Liver (tissue), 10 donors: ENCODE measurements at places on chromosomes 5 and 9.

DNA sequence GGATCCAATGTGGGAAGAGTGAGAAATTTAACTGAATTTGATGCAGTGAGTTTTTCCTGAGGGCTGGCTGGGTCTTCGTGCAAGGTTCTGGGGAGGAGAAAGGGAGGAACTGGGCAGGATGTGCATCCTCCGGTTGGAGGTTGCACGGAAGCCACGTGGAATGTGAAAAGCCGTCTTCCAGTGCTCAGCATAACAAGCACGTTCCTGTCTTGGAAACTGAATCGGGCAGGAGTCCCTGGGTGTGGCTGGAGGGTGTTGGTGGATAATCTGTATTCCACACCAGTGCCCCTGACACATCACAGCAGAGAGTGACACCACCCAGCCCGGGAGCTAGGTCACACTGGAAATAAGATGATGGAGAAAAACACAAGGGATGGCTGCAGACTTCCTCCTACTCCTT is 154.3 kb downstream of the C5orf15 start:
- H3K4me3 ChIP-seq, result no peak overlapping the region
- no peaks in the 10 kb centered on the region for H3K27me3 ChIP-seq
- H3K36me3 ChIP-seq, result no peaks in the 10 kb centered on the region
- H3K27ac ChIP-seq, result no peak overlapping the region

- H3K4me3 ChIP-seq, result no peak overlapping the region
- peak overlapping the region; percentile 31 for H3K27ac ChIP-seq
Observed at GRCh38 chr5:138974227-138975063, 99.3 kb upstream of the LRRTM2 start.

- no peak for DNase-seq
- no peaks in the 10 kb centered on the region for H3K4me1 ChIP-seq
Observed at GRCh38 chr9:38720083-38720745, at the start of gene FAM240B. FAM240B (minus strand) TSS chr9:38720133; CDS start chr9:38703999, 16,134 bp downstream.

DNA sequence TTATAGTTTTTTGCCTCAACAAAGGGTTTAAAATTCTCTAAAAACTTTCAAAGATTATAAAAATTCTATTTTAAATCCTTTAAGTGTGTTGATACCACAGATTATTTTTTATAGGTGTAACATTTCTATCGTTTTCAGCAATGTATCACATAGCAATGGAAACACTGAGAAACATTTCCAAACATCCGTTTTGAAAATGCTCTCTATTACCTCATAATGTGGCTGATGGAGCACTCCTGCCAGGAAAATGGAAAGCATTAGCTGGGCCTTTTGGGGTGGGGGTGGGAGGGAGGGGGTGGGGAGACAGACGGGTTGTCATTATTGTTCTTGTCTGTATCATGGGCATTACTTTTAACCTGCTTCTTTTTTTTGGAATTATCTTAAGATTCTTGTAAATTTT is 516.5 kb downstream of the ACTL7B start:
- no peak overlapping the region for H3K27ac ChIP-seq
- no peaks in the 10 kb centered on the region for H3K27me3 ChIP-seq
- no peaks in the 10 kb centered on the region for H3K4me1 ChIP-seq

DNA sequence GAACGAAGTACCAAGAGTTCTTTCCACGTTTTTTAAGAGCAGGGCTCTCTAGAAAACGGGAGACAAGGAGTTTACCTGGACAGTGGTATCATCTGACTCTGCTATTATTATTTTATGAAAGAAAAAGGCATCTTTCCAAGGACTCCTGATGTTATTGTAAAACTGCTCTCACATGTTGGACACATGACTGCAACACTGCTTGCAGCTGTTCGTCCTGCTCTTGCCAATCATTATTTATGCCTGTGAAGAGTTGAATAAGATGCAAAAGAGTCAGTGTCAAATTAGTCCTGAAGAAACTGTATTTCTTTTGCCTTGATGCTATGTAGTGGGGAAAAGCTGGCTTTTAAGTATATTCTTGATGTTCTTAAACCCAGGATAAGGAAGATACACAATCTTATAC is 284.5 kb upstream of the PTGER4 start:
- H3K4me3 ChIP-seq, result no peak overlapping the region
- no peaks in the 10 kb centered on the region for H3K36me3 ChIP-seq
- no peaks in the 10 kb centered on the region for H3K4me1 ChIP-seq
- DNase-seq, result no peak

- H3K27ac ChIP-seq, result no peak overlapping the region
- peaks cover 43% of the 10 kb centered on the region for H3K36me3 ChIP-seq
- H3K4me3 ChIP-seq, result no peak overlapping the region
- H3K27me3 ChIP-seq, result no peaks in the 10 kb centered on the region
Observed at GRCh38 chr5:112885001-112885400, 23.9 kb downstream of the SRP19 start.

- H3K36me3 ChIP-seq, result no peaks in the 10 kb centered on the region
- H3K27ac ChIP-seq, result no peak overlapping the region
- no peak for DNase-seq
- H3K4me1 ChIP-seq, result no peaks in the 10 kb centered on the region
- no peak overlapping the region for H3K4me3 ChIP-seq
Observed at GRCh38 chr5:167754501-167755021, 536.9 kb upstream of the WWC1 start.

GRCh38 chr5:42855386-42855785 is 43.7 kb upstream of the SELENOP start:
- no peaks in the 10 kb centered on the region for H3K27me3 ChIP-seq
- no peak overlapping the region for H3K27ac ChIP-seq
- no peak for DNase-seq

DNA sequence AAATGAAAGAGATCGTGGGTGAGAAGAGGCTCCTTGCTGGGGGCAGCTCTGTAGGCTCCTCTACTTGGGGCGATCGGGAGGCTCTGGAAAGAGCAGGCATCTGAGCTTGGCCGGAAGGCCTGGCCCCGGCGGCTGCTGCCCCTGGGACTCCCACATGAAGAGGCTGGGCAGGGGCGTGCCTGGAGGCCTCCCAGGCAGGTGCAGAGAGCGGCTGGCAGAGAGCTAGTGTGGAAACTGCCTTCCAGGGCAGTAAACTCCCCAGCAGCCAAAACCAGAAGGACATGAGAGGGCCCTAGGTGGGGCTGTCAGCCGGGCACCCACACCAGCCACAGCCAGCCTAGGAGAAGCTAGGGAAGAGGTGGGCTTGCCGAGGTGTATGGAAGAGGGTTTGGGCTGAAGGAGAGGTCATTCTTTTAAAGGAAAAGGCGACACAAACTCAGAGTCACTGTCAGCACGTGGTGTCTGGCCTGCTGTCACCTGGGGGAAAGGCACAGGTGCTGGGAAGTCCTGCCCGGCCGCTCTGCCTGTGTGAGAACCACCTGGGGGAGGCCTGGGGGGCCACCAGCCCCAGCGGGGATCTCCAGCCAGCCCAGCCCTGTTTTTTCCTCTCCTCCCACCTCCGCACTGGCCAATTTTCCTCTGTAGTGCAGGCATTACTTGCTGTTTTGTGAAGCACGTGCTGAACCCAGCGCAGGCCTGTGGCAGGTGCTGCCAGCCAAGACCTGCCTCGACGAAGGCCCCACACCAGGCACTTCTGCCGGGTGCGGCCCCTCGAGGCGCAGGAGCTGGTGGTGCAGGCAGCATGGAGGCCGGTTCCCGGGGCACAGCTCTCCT is 44.8 kb upstream of the EGFL7 start:
- peaks cover 39% of the 10 kb centered on the region for H3K4me1 ChIP-seq
- no peak overlapping the region for H3K4me3 ChIP-seq
- no peak for DNase-seq
- H3K27me3 ChIP-seq, result no peaks in the 10 kb centered on the region
- no peaks in the 10 kb centered on the region for H3K36me3 ChIP-seq
- peak overlapping the region; percentile 41 for H3K27ac ChIP-seq

GRCh38 chr5:145718956-145719355 is 116.2 kb downstream of the PRELID2 start:
- H3K36me3 ChIP-seq, result no peaks in the 10 kb centered on the region
- no peaks in the 10 kb centered on the region for H3K4me1 ChIP-seq
- H3K27ac ChIP-seq, result no peak overlapping the region
- H3K27me3 ChIP-seq, result no peaks in the 10 kb centered on the region
- no peak overlapping the region for H3K4me3 ChIP-seq

DNA sequence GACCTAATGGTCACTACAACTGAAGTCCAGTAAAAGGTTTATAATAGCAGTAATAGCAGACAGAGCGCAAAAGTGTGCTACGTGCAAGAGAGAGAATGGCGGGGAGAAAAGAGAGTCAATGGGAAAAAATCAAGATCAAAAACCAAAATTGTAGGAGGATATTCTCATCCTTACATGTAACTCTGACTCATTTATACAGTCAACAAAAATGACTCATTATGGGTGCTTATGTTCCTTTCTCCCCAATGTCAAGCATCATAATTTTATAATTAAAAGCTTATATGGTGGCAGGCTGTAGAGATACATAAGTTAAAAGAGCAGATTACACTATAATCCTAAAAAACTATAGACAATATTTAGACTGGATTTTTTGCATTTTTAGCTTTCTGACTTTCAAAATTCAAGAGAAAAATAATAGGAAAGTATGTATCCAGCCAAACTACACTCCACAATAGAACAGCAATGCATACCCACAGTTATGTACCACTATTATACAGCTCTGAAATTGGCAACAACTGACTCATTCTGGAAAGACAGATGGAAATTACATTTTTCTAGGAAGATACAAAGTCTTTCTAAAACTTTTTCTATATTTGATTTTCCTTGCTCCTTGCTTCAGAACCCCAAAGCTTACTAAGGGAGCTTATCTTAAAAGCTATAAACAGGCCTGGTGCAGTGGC is 78.4 kb downstream of the PLPP1 start:
- no peak overlapping the region for H3K27ac ChIP-seq
- H3K4me3 ChIP-seq, result no peak overlapping the region
- no peaks in the 10 kb centered on the region for H3K27me3 ChIP-seq
- DNase-seq, result no peak

- no peaks in the 10 kb centered on the region for H3K4me1 ChIP-seq
- H3K27me3 ChIP-seq, result no peaks in the 10 kb centered on the region
- H3K4me3 ChIP-seq, result no peak overlapping the region
- no peak for DNase-seq
Observed at GRCh38 chr5:61586096-61587084, 254.3 kb downstream of the ZSWIM6 start.

GRCh38 chr9:85404911-85405565 is 336.7 kb downstream of the AGTPBP1 start:
- H3K27ac ChIP-seq, result no peak overlapping the region
- no peak for DNase-seq
- no peak overlapping the region for H3K4me3 ChIP-seq
- no peaks in the 10 kb centered on the region for H3K4me1 ChIP-seq
- H3K36me3 ChIP-seq, result no peaks in the 10 kb centered on the region

GRCh38 chr5:139108063-139108824 is 89.9 kb downstream of the SIL1 start:
- no peak overlapping the region for H3K27ac ChIP-seq
- DNase-seq, result no peak
- no peaks in the 10 kb centered on the region for H3K36me3 ChIP-seq
- no peak overlapping the region for H3K4me3 ChIP-seq
- no peaks in the 10 kb centered on the region for H3K27me3 ChIP-seq

GRCh38 chr5:159386028-159386711 is 55.9 kb upstream of the IL12B start:
- no peak for DNase-seq
- H3K4me3 ChIP-seq, result no peak overlapping the region
- H3K4me1 ChIP-seq, result no peaks in the 10 kb centered on the region
- no peaks in the 10 kb centered on the region for H3K27me3 ChIP-seq
- H3K27ac ChIP-seq, result no peak overlapping the region

DNA sequence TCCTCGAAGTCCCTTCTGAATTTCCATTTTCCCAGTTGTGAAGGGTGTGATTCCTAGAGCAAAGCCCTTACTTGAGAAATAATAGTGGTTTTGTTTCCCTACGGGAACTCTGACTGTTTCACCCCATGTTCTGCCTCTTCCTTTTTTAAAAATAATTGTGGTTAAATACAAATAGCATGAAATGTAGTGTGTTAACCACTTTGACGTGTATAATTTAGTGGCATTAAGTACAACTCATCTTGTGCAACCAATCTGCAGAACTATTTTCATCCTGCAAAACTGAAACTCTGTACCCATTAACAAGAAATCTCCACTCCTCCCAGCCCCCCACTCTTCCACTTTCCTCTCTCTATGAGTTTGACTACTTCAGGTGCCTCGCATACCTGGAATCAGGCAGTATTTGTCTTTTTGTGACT is 35.6 kb upstream of the HAND1 start:
- H3K27ac ChIP-seq, result no peak overlapping the region
- H3K27me3 ChIP-seq, result no peaks in the 10 kb centered on the region
- no peaks in the 10 kb centered on the region for H3K4me1 ChIP-seq
- no peak for DNase-seq
- H3K36me3 ChIP-seq, result no peaks in the 10 kb centered on the region

DNA sequence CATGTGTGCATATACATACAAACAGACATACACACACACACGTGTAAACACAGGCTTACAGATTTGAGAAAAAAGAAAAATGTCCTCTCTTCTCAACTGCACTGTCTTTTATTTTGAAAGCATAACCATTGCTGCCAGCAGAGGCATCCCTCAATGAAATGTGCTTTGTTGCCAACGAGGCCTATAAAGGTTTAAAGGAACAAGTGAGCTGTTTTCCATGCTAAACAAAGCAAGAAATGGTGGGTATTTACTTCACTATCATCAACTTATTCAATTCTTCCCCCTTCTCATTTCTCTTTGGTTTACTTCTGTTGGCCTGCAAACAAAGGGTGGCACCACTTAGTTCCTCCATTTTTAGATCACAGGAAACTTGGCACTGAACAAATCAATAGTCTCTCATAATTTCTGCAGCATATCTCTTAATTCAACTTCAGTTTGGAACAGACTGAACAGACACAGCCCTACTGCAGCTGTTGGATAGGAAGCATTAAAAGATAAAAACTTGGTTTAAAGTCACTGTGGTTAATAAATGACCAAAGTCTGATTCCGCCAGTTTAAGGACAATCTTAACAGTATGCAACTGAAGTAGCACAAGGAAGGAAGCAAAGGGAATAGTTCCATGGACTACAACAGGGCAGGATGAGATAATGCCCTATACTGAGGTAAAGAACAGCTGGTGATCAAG is 21.7 kb downstream of the TTC33 start:
- H3K4me1 ChIP-seq, result peaks cover 26% of the 10 kb centered on the region
- no peaks in the 10 kb centered on the region for H3K27me3 ChIP-seq
- no peak overlapping the region for H3K4me3 ChIP-seq
- DNase-seq, result no peak
- no peaks in the 10 kb centered on the region for H3K36me3 ChIP-seq
- H3K27ac ChIP-seq, result peak overlapping the region; percentile 35

- H3K27me3 ChIP-seq, result peaks cover 7% of the 10 kb centered on the region
- H3K4me1 ChIP-seq, result peaks cover 9% of the 10 kb centered on the region
- peak overlapping the region; percentile 82 for H3K4me3 ChIP-seq
Observed at GRCh38 chr5:60843386-60843935, 608 bp downstream of the ELOVL7 start.
